ENCODE measurements at places on chromosomes 2 and 18.

DNA sequence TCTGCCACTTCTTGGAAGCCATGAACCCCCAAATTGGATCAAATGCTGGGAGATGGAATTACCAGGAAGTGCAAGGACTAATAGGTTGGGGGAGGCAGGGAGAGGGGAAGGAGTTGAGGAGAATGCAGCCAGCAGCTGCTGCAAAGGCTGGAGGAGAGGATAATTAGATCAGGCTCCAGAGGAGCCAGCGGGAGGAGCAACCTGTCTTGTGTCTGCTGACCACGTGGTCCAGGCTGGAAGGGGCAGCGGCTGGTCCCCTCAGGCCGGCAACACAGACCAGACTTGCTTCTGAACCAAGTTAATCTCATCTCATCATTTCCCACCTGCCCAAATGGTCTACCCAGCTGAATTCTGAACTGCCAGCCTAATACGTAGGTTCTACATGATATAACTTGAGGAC, 68.3 kb downstream of the MRO start:
- no peak for DNase-seq

- DNase-seq = no peak
These were observed 81.4 kb upstream of the RGPD5 start for GRCh38 chr2:109712746-109713145.

GRCh38 chr18:52242711-52243110, 97.3 kb upstream of the DCC start:
- no peak for DNase-seq

DNA sequence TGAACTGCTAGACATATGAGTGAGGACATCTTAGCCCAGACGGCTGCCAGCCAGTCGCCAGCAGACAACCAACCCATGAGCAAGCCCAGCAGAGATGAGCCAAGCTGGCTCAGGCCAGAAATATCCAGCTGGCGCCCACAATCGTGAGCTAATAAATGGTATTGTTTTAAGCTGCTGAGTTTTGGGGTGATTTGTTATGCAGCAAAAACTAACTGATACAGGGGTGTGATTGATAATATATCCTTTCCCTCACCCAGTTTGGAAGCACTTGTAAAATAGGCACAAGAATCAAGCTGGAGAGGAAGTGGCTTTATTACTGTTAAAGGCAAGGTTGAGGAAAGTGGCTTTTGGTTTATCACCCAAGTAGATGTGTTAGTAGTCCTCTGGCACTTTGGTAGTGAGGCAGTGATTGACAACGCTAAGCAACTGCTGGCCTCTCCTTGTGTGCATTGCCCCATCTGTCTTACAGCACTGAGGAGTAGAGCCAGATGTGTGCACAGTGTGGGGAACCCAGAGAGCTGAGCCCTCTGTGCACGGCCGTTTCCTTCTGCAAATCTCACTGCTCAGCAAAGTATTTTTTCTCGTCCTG, 110.1 kb downstream of the MYO1B start:
- no peak for DNase-seq

DNA sequence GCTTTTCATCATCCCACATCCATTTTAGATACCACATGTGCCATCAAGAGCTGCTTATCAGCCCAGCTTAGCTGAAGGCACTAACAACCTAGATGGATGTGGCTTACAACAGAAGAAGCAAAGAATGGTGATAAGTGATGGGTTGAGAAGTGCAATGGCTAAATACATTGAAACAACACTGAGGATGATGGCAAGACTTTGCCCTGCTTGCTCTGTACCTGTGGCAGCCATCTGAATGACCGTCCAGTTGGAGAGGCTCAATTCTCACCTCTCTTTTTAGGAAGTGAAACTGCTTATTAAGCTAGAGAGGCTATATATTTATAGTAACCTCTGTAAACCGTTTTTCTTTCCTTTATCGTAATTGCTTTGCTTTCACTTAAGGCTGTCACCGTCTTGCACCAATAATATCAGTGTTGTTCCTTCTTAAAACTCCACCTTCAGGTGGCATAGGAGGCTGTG, 5.7 kb downstream of the GPATCH11 start:
- no peak for DNase-seq

DNA sequence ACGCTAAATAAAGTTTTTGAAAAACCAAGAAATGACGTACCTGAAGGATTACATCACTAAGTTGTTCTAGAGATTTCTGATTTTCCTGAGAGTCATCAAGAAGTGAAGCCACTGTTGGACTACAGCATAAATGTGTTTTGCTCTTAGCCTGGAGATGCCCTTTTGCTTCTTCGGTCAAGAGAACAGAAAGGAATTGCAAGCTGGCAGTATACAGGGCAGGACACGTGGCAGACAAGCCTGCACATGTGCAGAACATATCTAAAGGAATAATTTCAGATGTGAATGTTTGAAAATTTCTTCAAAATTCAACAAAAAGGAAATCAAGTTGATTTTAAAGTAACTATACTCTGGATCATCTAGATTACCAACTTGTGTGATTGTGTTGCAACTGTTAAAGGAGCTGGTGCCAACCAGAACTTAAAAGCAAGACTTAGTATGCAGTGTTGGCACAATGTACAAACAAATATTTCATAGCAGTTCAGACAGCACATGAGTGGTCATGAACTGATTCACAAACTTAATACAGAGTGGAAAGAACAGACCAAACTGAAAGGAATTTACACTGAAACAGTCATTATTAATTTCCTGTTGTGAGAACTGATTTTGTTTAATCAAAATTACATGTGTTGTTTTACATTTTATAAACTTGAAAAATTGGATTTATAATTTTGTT, 100.4 kb upstream of the CD226 start:
- DNase-seq = peak; percentile 38

DNA sequence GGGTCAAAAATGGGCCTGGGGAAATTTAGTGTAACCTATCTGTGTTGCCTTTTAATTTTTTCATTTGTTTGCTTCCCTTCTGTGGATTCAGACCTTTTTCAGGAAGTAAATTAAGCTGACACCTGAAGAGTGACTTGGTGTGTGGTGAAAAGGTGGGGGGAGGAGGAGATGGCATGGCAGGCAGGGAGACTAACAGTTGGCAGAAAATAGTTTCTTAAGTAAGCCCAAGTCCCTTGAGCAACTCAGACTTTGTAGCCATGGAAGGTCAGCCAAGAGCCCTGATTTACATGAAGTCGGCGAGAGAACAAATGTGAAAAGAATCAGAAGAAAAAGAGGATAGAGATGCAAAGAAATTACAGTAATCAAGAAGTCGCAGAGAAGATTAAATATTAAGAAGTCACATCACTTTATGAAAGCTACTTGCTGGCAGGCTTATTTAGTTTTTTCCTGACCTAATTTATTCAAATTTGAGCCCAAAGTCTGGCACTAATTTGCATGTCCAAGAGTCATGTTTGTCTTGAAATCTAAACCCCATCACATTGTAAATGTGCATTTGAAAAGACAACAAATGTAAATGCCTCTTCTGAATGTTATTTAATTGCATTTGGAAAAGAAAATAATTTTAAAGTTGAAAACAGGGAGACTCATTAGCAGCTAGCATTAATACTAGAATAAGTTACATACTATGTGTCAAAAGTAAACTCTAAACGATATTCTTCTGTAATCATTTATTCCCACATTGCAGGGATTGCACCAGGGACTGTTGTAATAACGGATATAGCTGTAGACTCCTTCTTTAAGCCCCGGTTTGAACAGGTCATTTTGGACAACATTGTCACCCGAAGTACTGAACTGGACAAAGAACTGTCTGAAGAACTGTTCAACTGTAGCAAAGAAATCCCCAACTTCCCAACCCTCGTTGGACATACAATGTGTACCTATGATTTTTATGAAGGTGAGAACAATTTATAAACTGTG, 19.3 kb downstream of the UPP2 start:
- DNase-seq = no peak

DNA sequence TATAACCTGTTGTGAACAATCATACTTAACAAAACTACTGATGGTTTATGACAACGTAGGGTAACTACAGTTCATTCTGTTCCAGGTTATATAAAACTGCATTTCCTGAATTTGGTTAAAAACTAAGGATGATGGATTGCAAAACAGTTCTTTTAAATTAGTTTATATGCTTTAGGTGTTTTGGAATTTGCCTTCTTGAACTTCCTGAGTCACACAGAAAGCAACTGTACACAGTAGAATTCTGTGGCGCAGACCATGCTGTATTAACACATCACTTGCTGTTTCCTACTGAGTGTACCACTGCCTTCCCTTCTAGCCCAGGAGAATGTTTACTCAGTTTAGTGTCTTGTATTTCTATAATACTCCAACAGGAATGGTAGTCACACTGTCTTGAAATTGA, 19.4 kb downstream of the ITGB1BP1 start:
- DNase-seq = no peak

- no peak for DNase-seq
These were observed 74.8 kb downstream of the AKAIN1 start for GRCh38 chr18:5122272-5122671.

GRCh38 chr2:37881397-37881796, 43.7 kb upstream of the RMDN2 start:
- no peak for DNase-seq

DNA sequence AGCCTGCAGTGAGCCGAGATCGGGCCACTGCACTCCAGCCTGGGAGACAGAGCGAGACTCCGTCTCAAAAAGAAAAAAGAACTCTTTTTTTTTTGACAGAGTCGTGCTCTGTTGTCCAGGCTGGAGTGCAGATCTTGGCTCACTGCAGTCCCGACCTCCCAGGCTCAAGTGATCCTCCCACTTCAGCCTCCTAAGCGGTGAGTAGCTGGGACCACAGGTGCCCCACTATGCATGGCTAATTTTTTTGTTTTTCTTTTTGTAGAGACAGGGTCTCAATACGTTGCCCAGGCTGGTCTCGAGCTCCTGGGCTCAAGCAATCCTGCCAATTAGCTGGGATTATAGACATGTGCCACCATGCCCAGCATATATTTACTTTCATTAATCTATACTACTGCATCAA, 12.5 kb upstream of the INO80D start:
- DNase-seq = no peak

- DNase-seq = no peak
These were observed 122.9 kb downstream of the GLI2 start for GRCh38 chr2:120858361-120859106.

- no peak for DNase-seq
These were observed 192.8 kb upstream of the PID1 start for GRCh38 chr2:229463841-229464346.

GRCh38 chr2:203900253-203900652, 32.7 kb downstream of the CTLA4 start:
- DNase-seq = no peak

DNA sequence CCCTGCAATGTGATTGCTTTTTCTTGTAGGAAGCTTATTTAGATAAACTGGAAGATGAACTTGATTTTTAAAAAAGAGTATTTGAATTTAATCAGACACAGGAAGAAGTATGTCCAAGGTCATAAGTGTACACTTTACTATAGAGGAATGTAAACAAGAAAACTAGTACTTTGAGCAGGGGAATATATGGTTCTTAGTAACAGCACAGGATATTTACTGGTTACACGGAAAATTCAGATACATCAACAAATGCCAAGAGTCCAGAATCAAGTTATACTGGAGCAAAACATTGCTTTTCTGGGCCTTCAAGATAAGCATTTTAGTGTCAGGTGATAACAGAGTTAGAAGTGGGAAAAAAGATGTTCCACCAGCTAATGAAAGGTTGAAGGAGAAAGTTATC, 75.5 kb downstream of the EFEMP1 start:
- DNase-seq = no peak

GRCh38 chr2:96528006-96528699, 8.4 kb upstream of the ARID5A start:
- no peak for DNase-seq

DNA sequence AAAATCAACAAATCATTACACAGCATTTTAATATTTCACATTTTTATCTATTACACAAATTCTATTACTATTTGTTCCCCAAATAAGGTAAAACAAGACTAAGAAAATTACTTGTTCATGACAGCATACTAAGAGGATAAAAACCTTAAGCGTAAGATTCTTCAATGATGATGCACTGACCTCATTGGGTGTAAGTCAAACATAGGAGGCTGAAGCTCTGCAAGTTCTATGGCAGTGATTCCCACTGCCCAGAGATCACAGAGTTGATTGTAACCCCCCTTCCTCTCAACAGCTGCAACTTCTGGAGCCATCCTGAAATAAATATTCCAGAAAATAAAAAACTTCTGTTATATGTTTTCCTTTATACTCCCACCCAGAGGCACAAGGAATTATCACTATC, 82.2 kb upstream of the CDKL4 start:
- no peak for DNase-seq

- DNase-seq = no peak
These were observed 635.8 kb downstream of the RNF144A start for GRCh38 chr2:7552825-7553570.

DNA sequence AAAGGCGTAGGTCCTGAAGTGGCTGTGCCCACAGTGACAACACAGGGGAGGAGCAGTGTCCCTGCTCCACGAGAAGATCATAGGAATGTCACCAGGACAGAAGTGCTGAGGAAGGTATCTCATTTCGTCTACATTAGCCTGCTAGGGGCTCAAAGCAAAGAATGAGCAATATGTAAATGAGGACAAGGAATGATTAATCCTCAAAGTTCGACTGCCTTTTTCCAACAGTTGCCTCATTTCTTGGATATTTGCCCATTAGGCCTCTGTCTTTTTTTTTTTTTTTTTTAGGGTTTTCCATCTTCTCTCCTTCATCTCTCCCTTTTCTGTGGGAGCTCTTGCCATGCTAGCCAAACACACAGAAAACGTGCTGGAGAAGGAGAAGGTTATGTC, 105.2 kb upstream of the ARHGAP28 start:
- DNase-seq = no peak

- no peak for DNase-seq
These were observed 244.9 kb upstream of the EPHA4 start for GRCh38 chr2:221817052-221817451.

DNA sequence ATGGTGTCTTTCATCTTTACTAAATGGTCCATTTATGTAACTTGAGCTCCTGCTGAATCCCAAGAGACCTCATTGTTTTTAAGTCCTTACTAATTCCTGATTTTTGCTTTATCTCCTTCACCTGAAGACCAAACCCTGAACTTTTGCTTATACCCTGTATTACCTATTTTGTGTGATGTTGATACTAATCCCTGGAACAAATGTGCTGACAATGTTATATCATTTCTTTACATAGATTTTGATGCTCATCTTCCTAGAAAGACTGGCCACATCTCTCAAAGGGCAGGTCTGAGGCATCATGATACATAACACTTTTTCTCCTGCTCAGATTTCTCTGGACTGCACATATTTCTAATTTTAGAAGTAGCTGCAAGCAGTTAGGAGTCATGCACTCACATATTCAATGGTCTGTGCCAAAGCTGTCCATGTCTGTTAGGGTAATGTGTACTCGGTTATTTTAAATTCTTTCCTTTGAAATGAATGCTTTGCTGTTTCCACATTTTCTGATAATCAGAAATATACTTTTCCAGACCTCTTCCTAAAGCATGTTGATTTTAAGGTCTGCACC, 427.9 kb upstream of the HNRNPA3 start:
- no peak for DNase-seq

- DNase-seq = no peak
These were observed 71.9 kb downstream of the ALPK2 start for GRCh38 chr18:58557008-58557435.

- DNase-seq = no peak
These were observed 280.7 kb upstream of the HNRNPA3 start for GRCh38 chr2:176931588-176932563.

DNA sequence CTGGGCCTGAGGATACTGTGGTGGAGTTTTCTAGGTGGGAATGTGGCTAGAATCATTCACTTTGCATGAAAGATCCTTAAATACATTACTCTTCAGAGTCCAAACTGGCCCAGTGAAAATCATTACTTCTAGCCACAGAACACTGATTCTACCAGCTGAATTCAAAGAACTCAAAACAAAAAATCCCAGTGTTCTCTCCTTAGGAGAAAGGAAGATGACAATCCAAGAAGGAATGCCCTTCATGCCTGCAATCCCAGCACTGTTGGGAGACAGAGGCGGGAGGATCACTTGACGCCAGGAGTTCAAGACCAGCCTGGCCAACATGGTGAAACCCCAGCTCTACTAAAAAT, 35.2 kb downstream of the FAM228A start:
- no peak for DNase-seq

All from GM04503 (cell line).